Tibial artery (tissue), 4 donors: ENCODE measurements at places on chromosomes 12 and 14.

GRCh38 chr14:59123975-59124374 lies 64.5 kb upstream of the DAAM1 start:
- no peak overlapping the region for H3K27ac ChIP-seq
- H3K36me3 ChIP-seq: no peaks in the 10 kb centered on the region
- no peak for DNase-seq
- no peaks in the 10 kb centered on the region for H3K27me3 ChIP-seq
- no peaks in the 10 kb centered on the region for H3K4me1 ChIP-seq

- H3K36me3 ChIP-seq: no peaks in the 10 kb centered on the region
- H3K4me1 ChIP-seq: peaks cover 5% of the 10 kb centered on the region
- no peak for DNase-seq
- H3K27me3 ChIP-seq: no peaks in the 10 kb centered on the region
- no peak overlapping the region for H3K4me3 ChIP-seq
- peak overlapping the region; percentile 62 for H3K27ac ChIP-seq
Measured at GRCh38 chr12:106029532-106029931, 109.2 kb downstream of the NUAK1 start.

DNA sequence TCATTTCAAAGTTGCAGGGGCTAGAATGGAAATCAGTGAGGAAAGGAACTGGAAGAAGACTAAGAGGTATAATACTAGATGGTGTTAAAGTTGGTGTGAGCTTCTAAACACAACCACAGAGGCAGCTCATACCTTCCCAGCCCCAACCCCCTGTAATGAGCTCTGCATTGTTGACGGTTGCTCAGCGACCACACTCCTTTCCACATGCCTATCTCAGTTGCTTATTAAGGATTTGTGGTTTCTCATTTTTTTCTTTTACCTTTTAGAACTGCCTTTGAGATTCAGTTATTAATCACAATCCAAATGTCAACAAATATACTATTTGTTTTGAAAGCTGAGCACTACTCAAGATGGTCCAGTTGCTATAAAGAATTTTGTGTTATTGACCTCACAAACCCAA lies 62.1 kb upstream of the KIF21A start:
- no peaks in the 10 kb centered on the region for H3K36me3 ChIP-seq
- no peak overlapping the region for H3K4me3 ChIP-seq
- no peak for DNase-seq
- no peaks in the 10 kb centered on the region for H3K27me3 ChIP-seq
- H3K4me1 ChIP-seq: no peaks in the 10 kb centered on the region

DNA sequence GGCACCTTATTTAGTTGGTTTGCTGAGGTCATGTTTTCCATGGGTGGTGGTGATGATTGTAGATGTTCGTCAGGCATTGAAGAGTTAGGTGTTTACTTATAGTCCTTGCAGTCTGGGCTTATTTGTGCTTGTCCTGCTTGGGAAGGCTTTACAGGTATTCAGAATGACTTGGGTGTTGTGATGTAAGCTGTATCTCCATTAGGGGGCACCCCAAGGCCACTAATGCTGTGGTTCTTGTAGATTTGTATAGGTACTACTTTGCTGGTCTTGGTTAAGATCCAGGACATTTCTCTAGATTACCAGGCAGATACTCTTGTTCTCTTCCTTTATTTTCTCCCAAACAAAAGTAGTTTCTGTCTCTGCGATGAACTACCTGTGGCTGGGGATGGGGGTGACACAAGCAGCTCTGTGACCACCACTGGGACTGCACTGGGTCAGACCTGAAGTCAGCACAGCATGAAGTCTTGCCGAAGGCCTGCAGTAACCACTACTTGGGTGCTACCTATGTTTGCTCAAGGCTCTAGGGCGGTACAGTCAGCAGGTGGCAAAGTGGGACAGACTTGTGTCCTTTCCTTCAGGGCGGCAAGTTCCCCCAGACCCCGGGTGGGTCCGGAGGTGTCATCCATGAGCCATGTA lies 35.8 kb upstream of the FBXO33 start:
- no peak overlapping the region for H3K27ac ChIP-seq
- no peaks in the 10 kb centered on the region for H3K27me3 ChIP-seq
- no peaks in the 10 kb centered on the region for H3K36me3 ChIP-seq
- DNase-seq: no peak
- no peaks in the 10 kb centered on the region for H3K4me1 ChIP-seq
- H3K4me3 ChIP-seq: no peak overlapping the region

DNA sequence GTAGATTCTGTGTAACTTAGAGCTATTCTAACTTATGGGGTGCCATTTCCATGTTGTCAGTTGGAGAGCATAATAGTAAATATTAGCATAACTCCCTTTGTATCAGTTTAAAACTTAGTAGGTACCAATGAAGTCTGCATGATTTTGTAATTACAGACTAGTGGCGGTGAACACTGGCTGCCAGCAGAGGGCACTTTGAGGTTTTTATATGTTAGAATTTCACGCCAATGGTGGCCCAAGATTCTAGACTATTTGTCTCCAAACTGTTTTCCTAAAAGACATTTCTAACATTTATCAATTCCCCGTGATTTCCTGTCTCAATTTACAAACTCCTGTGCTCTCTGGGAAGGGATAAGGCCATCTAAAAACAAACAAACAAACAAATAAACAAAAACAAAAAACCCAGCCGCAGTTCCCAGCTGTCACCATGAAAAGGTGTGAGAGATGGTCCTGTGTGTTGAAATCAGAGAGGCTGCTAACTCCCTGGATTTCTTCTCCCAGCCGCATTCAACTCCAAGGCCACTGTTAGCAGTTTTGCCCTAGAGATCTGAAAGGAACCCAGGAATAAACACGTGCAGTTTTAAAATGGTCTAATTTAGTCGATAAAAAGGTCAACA lies 57.6 kb downstream of the BRMS1L start:
- H3K36me3 ChIP-seq: no peaks in the 10 kb centered on the region

GRCh38 chr12:65961190-65962035 lies 137.1 kb downstream of the HMGA2 start:
- no peaks in the 10 kb centered on the region for H3K36me3 ChIP-seq
- DNase-seq: no peak
- H3K27ac ChIP-seq: no peak overlapping the region
- no peaks in the 10 kb centered on the region for H3K27me3 ChIP-seq
- no peaks in the 10 kb centered on the region for H3K4me1 ChIP-seq

- no peaks in the 10 kb centered on the region for H3K27me3 ChIP-seq
- H3K27ac ChIP-seq: no peak overlapping the region
- no peak for DNase-seq
- no peaks in the 10 kb centered on the region for H3K4me1 ChIP-seq
- H3K36me3 ChIP-seq: no peaks in the 10 kb centered on the region
Measured at GRCh38 chr14:32109676-32110547, 32.8 kb downstream of the ARHGAP5 start.

GRCh38 chr14:81366214-81366613 lies 33.9 kb downstream of the STON2 start:
- H3K36me3 ChIP-seq: no peaks in the 10 kb centered on the region
- H3K4me3 ChIP-seq: no peak overlapping the region
- no peaks in the 10 kb centered on the region for H3K4me1 ChIP-seq
- DNase-seq: no peak
- H3K27me3 ChIP-seq: no peaks in the 10 kb centered on the region

DNA sequence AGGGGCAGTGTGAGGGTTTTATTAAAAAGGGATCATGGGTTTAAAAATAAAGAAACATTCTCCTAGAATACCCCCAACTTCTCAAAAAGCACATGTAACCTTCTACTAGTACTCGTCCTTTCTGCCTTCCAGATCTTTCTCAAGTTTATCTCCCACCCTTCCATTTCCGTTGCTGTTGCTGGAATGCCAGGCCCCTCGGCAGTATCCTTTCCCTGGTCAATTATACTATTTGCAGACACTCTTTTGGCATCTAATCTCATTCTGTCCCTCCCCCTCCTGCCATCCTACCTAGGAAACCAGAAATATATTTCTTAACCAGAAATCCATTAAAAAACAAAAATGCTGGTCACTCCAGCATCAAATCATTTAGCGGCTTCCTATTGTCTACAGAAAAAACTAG lies 198.2 kb upstream of the ATP2B1 start:
- no peaks in the 10 kb centered on the region for H3K36me3 ChIP-seq
- no peak overlapping the region for H3K4me3 ChIP-seq
- DNase-seq: no peak

DNA sequence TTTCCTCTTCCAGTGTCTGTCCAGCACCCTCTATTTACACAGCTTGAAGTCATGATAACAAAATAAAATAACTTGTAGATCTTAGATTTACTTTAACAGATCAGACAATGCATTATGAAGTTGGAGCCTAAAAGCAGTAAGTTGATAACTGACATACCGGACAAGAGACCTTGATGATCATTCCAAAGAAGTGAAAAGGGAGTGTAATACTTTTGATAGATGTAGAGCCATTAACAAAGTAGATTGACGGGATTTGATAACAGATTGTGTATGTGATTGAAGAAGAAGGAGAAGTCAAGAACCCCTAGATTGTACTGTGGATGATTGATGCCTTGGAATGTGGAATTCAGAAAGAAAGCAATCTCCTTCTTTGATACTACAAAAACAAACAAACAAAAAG lies 403.8 kb upstream of the MGAT4C start:
- no peak overlapping the region for H3K4me3 ChIP-seq
- no peaks in the 10 kb centered on the region for H3K27me3 ChIP-seq
- no peaks in the 10 kb centered on the region for H3K36me3 ChIP-seq
- H3K4me1 ChIP-seq: no peaks in the 10 kb centered on the region
- DNase-seq: no peak

DNA sequence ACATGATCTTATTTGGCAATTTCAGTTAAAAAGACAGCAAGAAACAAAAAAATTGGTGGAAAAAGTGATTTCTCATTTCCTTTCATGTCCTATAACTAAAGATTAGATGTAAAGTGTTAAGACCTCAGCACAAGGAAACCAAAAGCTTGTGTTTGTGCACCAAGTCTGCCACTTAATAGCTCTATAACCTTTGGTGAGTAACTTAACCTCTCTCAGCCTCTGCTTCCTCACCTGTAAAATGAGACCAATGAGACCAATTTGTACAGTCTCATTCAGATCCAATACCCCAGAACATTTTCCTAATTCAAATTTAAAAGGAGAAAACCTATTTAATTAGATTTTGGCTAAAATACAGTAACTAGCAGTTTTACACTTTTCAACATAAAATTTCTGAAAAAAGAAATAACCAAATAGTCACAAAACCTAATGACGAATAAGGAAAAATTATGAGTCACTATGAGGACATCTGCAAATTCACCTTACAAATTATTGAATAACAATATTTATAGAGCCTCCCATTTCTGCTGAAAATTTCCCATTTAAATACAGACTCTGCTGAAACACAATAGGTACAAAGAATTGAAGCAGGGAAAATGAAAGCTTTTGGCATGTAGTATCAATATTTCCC lies 71.1 kb downstream of the EPS8 start:
- DNase-seq: no peak
- H3K27me3 ChIP-seq: no peaks in the 10 kb centered on the region
- peaks cover 98% of the 10 kb centered on the region for H3K4me1 ChIP-seq
- H3K36me3 ChIP-seq: no peaks in the 10 kb centered on the region

DNA sequence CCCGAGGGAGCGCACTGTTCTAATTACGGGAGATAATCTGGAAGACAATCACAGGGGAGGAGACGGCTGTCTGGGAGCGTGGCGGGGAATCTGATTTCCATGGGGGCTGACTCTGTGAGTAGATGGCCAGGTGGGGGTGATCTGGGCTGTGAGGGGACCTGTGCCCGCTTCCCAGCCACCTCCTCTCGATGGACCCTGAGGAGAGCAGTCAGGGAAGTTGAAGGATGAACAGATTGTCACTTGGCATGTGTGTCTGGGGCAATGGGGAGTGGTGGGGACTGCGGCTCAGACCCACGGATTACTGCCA lies 22.6 kb downstream of the GALNT9 start:
- H3K4me1 ChIP-seq: no peaks in the 10 kb centered on the region
- H3K36me3 ChIP-seq: no peaks in the 10 kb centered on the region
- peaks cover 19% of the 10 kb centered on the region for H3K27me3 ChIP-seq
- H3K27ac ChIP-seq: no peak overlapping the region

DNA sequence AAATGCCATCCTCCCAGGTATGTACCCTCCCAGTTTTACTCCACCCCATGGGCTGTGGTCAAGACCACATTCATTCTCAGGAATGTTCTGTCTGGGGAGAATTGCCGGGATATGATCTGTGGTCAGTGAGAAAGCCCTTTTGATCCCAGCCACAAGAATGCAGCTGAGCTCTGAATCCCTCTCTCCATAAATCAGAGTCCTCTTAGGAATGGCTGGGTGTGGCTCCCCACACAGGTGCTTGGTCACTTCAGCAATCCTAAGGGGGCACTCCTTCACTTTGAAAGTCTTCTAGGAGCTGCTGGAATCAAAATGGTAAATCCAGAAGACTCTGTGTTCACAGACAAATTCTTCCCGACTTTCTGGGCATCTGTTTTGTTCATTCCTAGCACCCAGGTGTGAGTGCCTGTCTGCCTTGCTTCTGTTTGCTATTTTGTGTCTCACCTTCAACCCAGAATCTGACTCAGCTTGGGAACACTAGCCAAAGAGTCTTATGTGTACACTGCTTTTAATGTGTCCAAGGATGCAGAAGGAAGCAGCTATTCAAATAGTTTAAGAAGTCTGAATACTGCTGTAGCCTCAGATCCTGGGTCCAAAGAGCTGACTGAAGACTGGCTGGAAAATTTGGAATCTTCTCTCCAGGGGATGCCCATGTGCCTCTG lies 144.6 kb upstream of the CDKN3 start:
- H3K4me1 ChIP-seq: no peaks in the 10 kb centered on the region
- no peak overlapping the region for H3K4me3 ChIP-seq
- no peak for DNase-seq
- H3K27me3 ChIP-seq: no peaks in the 10 kb centered on the region
- no peaks in the 10 kb centered on the region for H3K36me3 ChIP-seq

DNA sequence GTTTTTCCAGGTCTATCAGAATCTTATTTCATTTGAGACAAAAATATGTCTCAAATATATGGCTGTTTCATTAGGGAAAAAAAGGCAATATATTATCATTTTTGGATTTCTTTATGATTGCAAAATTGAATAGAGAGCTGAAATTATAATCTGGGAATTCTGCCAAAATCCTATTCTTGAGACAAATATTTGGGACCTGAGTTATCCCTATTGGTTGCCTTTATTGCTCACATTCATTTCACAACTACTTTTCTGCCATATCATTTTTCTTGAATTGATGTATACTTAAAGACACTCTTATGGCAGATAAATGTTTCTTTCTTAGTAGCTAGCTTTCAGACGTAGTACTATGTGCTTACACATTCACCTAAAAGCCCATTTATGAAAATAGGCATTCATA lies 241.6 kb upstream of the NOVA1 start:
- no peaks in the 10 kb centered on the region for H3K27me3 ChIP-seq
- no peak overlapping the region for H3K27ac ChIP-seq
- H3K36me3 ChIP-seq: no peaks in the 10 kb centered on the region
- no peak overlapping the region for H3K4me3 ChIP-seq
- no peak for DNase-seq

- no peak overlapping the region for H3K27ac ChIP-seq
- no peaks in the 10 kb centered on the region for H3K36me3 ChIP-seq
- no peak overlapping the region for H3K4me3 ChIP-seq
- H3K4me1 ChIP-seq: no peaks in the 10 kb centered on the region
- no peak for DNase-seq
Measured at GRCh38 chr14:44300916-44301315, 206.2 kb downstream of the FSCB start.

GRCh38 chr12:86663716-86664115 lies 407.5 kb upstream of the MGAT4C start:
- no peak for DNase-seq
- H3K27ac ChIP-seq: no peak overlapping the region
- no peak overlapping the region for H3K4me3 ChIP-seq
- H3K27me3 ChIP-seq: no peaks in the 10 kb centered on the region
- no peaks in the 10 kb centered on the region for H3K4me1 ChIP-seq
- no peaks in the 10 kb centered on the region for H3K36me3 ChIP-seq
